Stimulated activated CD4-positive, alpha-beta T cell treated with anti-CD3 and anti-CD28 coated beads, TNF-alpha, amount 100 ng/mL, for 24 hours (primary cell): ENCODE measurements at places on chromosomes 11 and 22.

- no peak for DNase-seq
Measured at GRCh38 chr11:33040862-33041453, 1.6 kb downstream of the TCP11L1 start.

DNA sequence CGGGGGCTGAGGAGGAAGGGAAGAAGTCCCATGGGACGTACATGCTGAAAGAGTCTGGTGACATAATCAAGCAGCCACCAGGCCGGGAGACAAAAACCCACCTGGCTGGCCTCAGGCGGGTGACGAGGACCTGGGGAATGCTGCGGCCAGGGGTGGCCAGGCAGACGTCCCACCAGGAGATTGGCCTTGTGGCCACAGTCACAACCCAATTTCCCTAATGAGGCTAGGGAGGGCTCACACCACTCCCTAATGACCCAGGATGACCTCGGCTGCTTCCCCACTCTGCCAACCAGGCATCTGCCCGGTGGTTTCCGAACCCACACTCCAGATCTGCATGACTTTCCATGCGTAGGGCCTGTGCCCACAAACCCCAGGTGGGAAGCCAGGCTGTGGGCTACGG lies 66.9 kb downstream of the SCUBE1 start:
- no peak for DNase-seq

GRCh38 chr11:93567401-93567895 lies 24.3 kb upstream of the SMCO4 start:
- no peak for DNase-seq

- peak; percentile 71 for DNase-seq
Measured at GRCh38 chr11:60970369-60970774, 1.1 kb upstream of the CD6 start.
